ENCODE measurements at places on chromosomes 11 and 22. TPM values are rescaled to one million over a fixed set of nuclear protein-coding genes. Genes with fewer than 3 reads are reported as not detected.

Gene OR4X1
- total RNA-seq: not detected

Gene APOL5
- not detected for total RNA-seq

Gene SCN2B
- not detected for total RNA-seq

DNA sequence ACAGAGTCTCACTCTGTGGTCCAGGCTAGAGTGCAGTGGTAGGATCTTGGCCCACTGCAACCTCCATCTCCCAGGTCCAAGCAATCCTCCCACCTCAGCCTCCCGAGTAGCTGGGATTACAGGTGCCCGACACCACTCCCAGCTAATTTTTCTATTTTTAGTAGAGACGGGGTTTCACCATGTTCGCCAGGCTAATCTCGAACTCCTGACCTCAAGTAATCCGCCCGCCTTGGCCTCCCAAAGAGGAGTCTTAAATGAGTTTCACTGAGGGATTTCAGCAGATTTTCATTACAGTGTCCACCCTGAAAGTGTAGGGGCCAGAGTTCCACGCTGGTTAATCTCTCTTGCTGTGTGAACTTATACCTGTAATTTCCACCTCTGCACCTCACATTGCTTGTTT lies 412 bp upstream of the RPS3 start:
- DNase-seq: no peak

DNA sequence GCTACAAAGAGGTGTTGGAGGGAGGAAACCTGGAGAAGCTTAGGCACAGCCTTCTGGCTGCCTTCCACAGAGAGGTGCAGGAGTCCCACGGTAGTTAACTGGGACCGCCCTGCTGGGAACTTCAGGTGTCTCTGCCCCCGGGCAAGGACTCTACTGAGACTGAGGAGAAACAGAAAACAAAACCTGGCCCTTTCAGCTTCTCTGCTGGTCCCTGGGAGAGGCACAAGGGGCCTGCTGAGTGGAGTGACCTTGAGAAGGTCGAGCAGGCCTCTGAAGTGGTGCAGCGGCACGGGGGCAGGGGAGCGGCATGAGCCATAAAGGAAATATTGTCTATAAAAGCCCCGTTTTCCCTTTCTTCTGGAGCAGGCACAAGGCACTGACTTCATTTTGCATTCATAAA lies 38.9 kb downstream of the NTM start:
- no peak for DNase-seq

DNA sequence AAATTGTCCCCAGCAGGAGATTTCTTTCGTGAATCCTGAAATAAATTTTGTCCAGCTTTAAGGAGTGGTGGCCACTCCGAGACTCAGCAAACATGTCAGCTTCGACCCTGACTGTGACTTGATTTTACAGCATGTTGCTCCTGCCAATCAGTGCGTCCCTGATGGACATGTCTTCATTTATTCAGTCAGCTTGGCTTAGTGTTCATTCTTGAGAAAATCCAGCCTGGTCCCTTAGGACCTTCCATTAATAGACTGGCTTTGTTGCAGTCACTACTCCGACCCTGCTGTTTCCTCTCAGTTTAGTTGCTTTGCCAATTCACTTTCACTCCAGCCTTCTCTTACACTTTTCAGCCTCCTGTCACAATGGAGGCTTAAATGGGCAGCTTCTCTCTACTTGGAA lies 30.5 kb downstream of the TMPRSS5 start:
- DNase-seq: no peak

GRCh38 chr22:23219822-23220484 lies 39.6 kb downstream of the BCR start:
- no peak for DNase-seq

- no peak for DNase-seq
Observed at GRCh38 chr11:68074584-68075352, 35.9 kb downstream of the TCIRG1 start.

- peak; percentile 72 for DNase-seq
Observed at GRCh38 chr11:123061403-123062157, at the start of gene HSPA8. Gene HSPA8 (minus strand): TSS chr11:123062136. CDS start chr11:123061324, 812 bp downstream.

DNA sequence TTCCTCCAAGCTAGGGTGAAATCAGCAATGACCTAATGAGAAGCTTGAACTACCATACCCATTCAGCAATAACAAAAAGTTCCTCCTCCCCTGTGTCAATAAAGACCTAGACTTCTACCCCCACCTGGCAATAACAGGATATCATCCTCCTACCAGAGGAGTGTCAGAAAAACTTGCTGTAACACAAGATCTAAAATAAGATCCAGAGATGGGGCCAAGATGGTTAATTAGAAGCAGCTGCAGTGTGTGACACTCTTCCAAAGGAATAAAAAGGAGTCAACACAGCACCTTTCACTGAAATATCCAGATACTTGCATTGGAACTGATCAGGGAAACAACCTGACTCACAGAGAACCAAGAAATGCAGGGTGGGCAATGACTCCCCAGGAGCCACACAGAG lies 84.4 kb upstream of the ARHGAP42 start:
- DNase-seq: no peak

- DNase-seq: no peak
Observed at GRCh38 chr22:19959587-19960490, 18.2 kb upstream of the TXNRD2 start.

DNA sequence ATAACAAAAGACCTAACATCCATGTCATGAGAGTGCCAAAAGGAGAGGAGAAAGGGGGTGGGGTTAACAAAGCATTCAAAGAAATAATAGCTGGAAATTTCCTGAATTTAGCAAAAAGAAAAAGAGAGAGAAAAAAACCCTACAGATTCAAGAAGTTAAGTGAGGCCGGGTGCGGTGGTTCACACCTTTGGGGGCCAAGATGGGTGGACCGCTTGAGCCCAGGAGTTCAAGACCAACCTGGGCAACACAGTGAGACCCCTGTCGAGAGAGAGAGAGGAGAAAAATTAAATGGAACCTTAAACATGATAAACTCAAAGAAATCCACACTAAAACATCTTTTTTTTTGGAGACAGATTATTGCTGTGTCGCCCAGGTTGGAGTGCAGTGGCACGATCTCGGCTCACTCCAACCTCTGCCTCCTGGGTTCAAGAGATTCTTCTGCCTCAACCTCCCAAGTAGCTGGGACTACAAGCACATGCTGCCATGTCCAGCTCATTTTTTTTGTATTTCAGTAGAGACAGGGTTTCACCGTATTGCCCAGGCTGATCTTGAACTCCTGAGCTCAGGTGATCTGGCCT lies 8.9 kb upstream of the CLDN5 start:
- no peak for DNase-seq

DNA sequence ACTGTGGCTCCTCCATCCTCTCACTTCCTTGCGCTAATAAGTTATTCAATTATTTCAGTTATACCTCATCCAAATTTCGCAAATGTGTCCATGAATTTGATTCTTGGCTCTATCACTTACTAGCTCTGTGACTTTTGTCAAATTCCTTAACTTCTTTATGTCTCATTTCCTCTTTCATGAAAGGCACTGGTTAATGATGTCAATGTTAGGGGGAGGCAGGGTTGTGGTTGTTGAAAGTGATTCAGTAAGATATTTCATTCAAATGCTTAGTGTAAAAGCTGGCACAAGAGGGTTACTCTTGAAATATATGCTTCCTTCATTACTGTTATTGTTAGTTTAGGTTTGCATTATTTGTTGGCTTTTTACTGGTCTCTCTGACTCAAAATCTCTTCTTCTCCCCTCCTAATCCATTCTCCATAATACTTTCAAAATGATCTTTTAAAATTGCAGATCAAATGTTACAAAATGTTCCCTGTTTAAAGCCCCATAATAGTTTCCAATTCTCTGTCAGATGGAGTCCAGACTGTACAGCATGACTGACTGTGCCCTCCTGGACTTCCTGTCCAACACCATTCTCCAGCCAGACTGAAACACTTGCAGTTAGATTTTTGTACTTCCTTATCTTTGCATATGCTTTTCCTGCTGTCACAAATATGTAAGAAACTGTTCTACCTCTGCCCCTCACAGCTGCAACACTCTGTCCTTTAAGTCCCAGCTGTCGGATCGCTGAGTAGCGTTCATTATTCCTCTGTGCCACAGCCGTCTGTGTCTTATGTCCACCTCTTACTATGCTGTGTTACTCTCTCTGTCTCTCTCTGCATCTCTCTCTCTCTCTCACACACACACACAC lies 510.6 kb upstream of the RAG2 start:
- DNase-seq: no peak
